K562 (cell line): ENCODE measurements at places on chromosomes 5 and 9. TPM values are rescaled to one million over a fixed set of nuclear protein-coding genes. Genes with fewer than 3 reads are reported as not detected.

LRRC19 gene
- not detected in 2 replicates for polyA plus RNA-seq

- H3K4me3 ChIP-seq, result no peak overlapping the region
- no peaks in the 10 kb centered on the region for H3K36me3 ChIP-seq
- DNase-seq, result peak; percentile 60
- H3K27ac ChIP-seq, result no peak overlapping the region
- H3K4me1 ChIP-seq, result peaks cover 78% of the 10 kb centered on the region
Measured at GRCh38 chr9:128148509-128149000, 698 bp upstream of the LCN2 start.

KLHL3 gene
- 0.19 and 0.47 TPM in 2 replicates for polyA plus RNA-seq

LSM11 gene
- polyA plus RNA-seq, result 4.3 and 4.6 TPM in 2 replicates

GRCh38 chr9:105877721-105878120 is 183.4 kb downstream of the TMEM38B start:
- no peaks in the 10 kb centered on the region for H3K36me3 ChIP-seq
- H3K27ac ChIP-seq, result no peak overlapping the region
- no peak overlapping the region for H3K4me3 ChIP-seq
- H3K4me1 ChIP-seq, result peaks cover 14% of the 10 kb centered on the region
- no peak for DNase-seq

GRCh38 chr5:180670586-180671359 is 21.4 kb upstream of the FLT4 start:
- DNase-seq, result peak; percentile 73
- peaks cover 33% of the 10 kb centered on the region for H3K27me3 ChIP-seq
- H3K4me3 ChIP-seq, result no peak overlapping the region
- H3K36me3 ChIP-seq, result no peaks in the 10 kb centered on the region
- no peak overlapping the region for H3K27ac ChIP-seq

- H3K4me1 ChIP-seq, result peaks cover 11% of the 10 kb centered on the region; the same call in 2 of the 3 replicates
- no peaks in the 10 kb centered on the region for H3K36me3 ChIP-seq
- no peak overlapping the region for H3K4me3 ChIP-seq
- H3K27me3 ChIP-seq, result peaks cover 19% of the 10 kb centered on the region
- DNase-seq, result no peak
- no peak overlapping the region for H3K27ac ChIP-seq
Measured at GRCh38 chr9:109331353-109331752, 10.5 kb upstream of the EPB41L4B start.

CEP72 gene
- polyA plus RNA-seq, result 19.9 and 28.6 TPM in 2 replicates

DNA sequence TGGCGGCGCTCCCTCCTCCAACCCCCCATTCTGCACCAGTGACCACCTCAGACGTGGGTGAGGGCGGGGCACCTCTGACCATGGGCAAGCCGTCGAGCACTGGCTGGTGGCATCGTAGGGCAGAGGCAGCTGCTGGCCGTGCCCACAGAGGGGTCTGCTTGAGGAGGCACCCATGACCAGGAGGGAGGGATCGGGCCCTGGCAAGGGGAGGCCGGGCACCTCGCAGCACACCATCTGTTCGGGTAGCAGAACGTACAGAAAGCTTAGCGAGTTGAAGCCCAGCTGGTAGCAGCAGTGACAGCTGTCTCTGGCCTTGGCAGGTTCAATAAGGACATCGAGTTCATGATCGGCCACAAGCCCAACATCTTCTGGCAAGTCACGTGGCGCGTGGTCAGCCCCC is 4.3 kb upstream of the SLC6A18 start:
- no peaks in the 10 kb centered on the region for H3K4me1 ChIP-seq
- H3K27me3 ChIP-seq, result peaks cover 80% of the 10 kb centered on the region
- H3K27ac ChIP-seq, result no peak overlapping the region
- DNase-seq, result no peak

GRCh38 chr5:83406906-83407305 is 64.6 kb upstream of the VCAN start:
- H3K36me3 ChIP-seq, result no peaks in the 10 kb centered on the region
- no peak for DNase-seq
- no peaks in the 10 kb centered on the region for H3K4me1 ChIP-seq
- no peak overlapping the region for H3K4me3 ChIP-seq

DNA sequence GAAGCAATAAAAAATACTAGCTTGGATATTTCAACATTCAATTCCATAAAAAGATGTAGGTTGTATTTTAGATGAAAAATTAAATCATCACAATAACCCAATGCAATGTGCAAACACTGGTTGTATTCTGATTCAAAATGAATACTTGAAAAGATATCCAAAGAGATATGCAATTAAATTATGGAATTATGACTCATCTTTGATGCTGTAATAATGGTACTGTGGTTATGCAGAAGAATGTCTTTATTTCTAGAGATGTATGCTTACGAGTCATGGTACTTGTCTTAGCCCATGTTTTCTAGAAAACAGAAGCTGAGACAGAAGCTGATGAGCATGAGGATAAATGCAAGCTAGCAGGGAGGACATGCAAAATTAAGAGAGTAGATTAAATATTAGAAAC is 1941.4 kb upstream of the NUDT12 start:
- H3K4me1 ChIP-seq, result no peaks in the 10 kb centered on the region
- no peak for DNase-seq
- no peak overlapping the region for H3K4me3 ChIP-seq

DNA sequence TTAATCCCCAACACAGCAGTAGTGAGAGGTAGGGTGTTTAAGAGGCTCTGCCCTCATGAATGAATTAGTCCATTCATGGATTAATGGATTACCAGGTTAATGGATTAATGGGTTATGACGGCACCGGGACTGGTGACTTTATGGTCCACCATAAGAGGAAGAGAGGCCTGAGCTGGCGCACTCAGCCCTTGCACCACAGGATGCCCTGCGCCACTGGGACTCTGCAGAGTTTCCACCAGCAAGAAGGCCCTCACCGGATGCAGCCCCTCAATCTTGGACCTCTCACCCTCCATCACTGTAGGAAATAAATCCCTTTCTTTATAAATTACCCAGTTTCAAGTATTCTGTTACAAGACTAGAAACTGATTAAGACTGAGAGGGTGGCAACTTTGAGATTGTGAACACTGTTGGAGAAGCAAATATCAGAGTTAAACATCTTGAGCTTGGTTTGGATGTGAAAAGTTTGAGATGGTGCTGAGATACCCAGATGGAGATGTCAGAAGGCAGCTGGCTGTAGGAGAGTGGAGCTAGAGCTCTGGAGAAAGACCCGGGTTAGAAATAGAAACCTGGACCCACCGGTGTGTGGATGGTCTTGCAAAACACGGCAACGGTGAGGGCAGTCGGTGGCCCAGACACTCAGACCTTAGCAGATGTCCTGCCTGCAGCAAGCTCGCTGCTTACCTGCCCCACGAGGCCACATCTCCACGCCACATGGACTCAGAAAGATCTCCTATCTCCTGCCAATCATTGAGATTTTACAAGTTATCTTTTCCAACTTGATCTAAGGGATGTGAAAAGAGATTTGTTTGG is 98.8 kb downstream of the HSD17B3 start:
- no peak overlapping the region for H3K27ac ChIP-seq
- H3K36me3 ChIP-seq, result no peaks in the 10 kb centered on the region
- H3K4me3 ChIP-seq, result no peak overlapping the region
- DNase-seq, result no peak
- H3K4me1 ChIP-seq, result no peaks in the 10 kb centered on the region
- H3K27me3 ChIP-seq, result peaks cover 44% of the 10 kb centered on the region

GRCh38 chr9:105694848-105695581 is 674 bp downstream of the TMEM38B start:
- H3K27ac ChIP-seq, result peak overlapping the region; percentile 77
- H3K4me3 ChIP-seq, result peak overlapping the region; percentile 77
- peak; percentile 82 for DNase-seq
- 0 out of 3 replicates have a peak, but pooled peaks cover 2% of the 10 kb centered on the region for H3K36me3 ChIP-seq
- peaks cover 8% of the 10 kb centered on the region; the same call in 1 of the 2 replicates for H3K4me1 ChIP-seq
- no peaks in the 10 kb centered on the region for H3K27me3 ChIP-seq

- no peak for DNase-seq
- no peaks in the 10 kb centered on the region for H3K4me1 ChIP-seq
- no peaks in the 10 kb centered on the region for H3K36me3 ChIP-seq
- H3K4me3 ChIP-seq, result no peak overlapping the region
Measured at GRCh38 chr5:98564836-98565235, 208.6 kb upstream of the RGMB start.

DNA sequence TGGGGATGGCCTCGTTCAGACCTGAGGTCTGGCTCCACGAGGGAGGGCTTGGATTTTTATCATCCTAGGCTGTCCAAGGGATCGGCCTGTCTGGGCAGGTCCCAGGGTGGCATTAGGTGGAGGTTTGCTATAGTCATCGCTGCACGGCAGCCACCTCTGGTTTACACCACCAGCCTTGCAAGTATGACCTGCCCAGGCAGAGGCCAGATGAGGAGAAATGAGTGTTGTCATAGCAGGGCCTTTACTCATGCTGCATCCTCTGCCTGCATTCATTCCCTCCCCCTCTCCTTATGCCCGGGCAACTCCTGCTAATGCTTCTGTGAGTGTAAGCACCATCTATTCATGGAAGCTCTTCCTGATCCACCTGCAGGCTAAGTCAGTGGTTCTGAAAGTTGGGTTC is 15.3 kb upstream of the NDST1 start:
- no peak overlapping the region for H3K27ac ChIP-seq
- H3K4me3 ChIP-seq, result no peak overlapping the region
- H3K27me3 ChIP-seq, result no peaks in the 10 kb centered on the region
- DNase-seq, result no peak
- H3K4me1 ChIP-seq, result peaks cover 30% of the 10 kb centered on the region

GRCh38 chr5:10702040-10702629 is 58.9 kb downstream of the DAP start:
- peaks cover 65% of the 10 kb centered on the region for H3K36me3 ChIP-seq
- H3K4me3 ChIP-seq, result no peak overlapping the region; the same call in 1 of the 2 replicates
- peak; percentile 73 for DNase-seq
- H3K4me1 ChIP-seq, result peaks cover 51% of the 10 kb centered on the region
- H3K27me3 ChIP-seq, result no peaks in the 10 kb centered on the region
- peak overlapping the region; percentile 82 for H3K27ac ChIP-seq

CCDC192 gene
- 0.45 TPM in 1 of 2 replicates, not detected in the other for polyA plus RNA-seq

GRCh38 chr5:108472237-108472636 is 90.3 kb upstream of the FBXL17 start:
- H3K36me3 ChIP-seq, result no peaks in the 10 kb centered on the region
- no peaks in the 10 kb centered on the region; the same call in 2 of the 3 replicates for H3K4me1 ChIP-seq
- H3K27ac ChIP-seq, result no peak overlapping the region
- no peaks in the 10 kb centered on the region for H3K27me3 ChIP-seq
- DNase-seq, result peak; percentile 38

CDH10 gene
- polyA plus RNA-seq, result not detected in 2 replicates

GRCh38 chr5:120917214-120917758 is 453.2 kb downstream of the PRR16 start:
- H3K27me3 ChIP-seq, result no peaks in the 10 kb centered on the region
- H3K4me1 ChIP-seq, result no peaks in the 10 kb centered on the region
- no peak for DNase-seq

- peaks cover 9% of the 10 kb centered on the region; the same call in 1 of the 2 replicates for H3K4me1 ChIP-seq
- peak; percentile 80 for DNase-seq
- H3K4me3 ChIP-seq, result no peak overlapping the region
- peaks cover 95% of the 10 kb centered on the region for H3K36me3 ChIP-seq
- peak overlapping the region; percentile 52; the same call in 2 of the 3 replicates for H3K27ac ChIP-seq
Measured at GRCh38 chr5:175517824-175518450, 39.6 kb downstream of the SFXN1 start.

- H3K27ac ChIP-seq, result no peak overlapping the region
- no peaks in the 10 kb centered on the region for H3K27me3 ChIP-seq
- no peak for DNase-seq
- peaks cover 65% of the 10 kb centered on the region for H3K36me3 ChIP-seq
Measured at GRCh38 chr5:90685425-90686022, 126.9 kb downstream of the ADGRV1 start.

GRCh38 chr5:172079876-172080275 is 73.4 kb upstream of the FBXW11 start:
- H3K4me1 ChIP-seq, result no peaks in the 10 kb centered on the region
- H3K36me3 ChIP-seq, result no peaks in the 10 kb centered on the region
- DNase-seq, result no peak
- H3K27me3 ChIP-seq, result 0 out of 3 replicates have a peak, but pooled peaks cover 2% of the 10 kb centered on the region

DNA sequence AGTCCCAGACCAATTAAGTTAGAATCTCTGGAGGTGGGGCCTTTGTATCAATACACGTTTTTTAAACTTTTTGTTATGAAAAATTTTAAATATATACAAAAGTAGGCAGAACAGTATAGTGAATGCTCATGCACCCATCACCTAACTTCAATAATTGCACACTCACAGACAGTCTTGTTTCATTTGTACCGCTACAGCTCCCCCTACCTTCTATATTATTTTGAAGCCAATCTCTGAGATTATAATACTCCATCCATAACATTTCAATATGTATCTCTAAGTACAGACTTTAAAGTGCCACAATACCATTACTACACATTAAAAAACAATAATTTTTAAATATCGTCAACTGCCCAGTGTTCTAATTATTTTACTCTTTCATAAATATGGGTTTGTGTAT is 32.9 kb downstream of the ISL1 start:
- H3K4me1 ChIP-seq, result no peaks in the 10 kb centered on the region
- DNase-seq, result no peak
- H3K27ac ChIP-seq, result no peak overlapping the region
- H3K27me3 ChIP-seq, result no peaks in the 10 kb centered on the region
- H3K36me3 ChIP-seq, result no peaks in the 10 kb centered on the region

FBXO38 gene
- polyA plus RNA-seq, result 19.0 and 29.3 TPM in 2 replicates

NR2F1 gene
- polyA plus RNA-seq, result not detected in 2 replicates

GRCh38 chr5:558871-559503 is 34.7 kb upstream of the SLC9A3 start:
- H3K4me3 ChIP-seq, result no peak overlapping the region
- DNase-seq, result no peak
- peaks cover 63% of the 10 kb centered on the region for H3K27me3 ChIP-seq
- H3K4me1 ChIP-seq, result peaks cover 26% of the 10 kb centered on the region
- no peaks in the 10 kb centered on the region for H3K36me3 ChIP-seq

DNA sequence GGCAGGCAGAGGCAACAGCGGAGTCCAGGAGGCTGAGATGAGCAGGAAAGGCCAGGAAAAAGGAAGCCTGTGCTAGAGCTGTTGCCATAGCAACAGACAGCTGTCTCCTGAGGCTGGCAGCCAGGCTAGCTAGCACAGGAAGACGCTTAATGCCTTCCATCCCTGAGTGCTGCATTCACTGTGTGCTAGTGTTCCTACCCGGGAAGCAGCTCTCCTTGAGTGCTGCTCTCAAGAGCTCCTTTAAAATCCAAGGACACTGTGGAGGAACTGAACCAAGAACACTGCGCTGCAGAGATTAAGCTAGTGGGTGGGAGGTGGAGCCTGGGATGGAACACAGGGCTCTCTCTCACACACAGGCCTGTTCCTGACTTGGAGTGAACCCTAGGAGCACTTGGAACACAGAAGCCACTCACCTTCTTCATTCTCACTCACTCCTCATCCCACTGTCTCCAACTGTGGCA is 53.5 kb upstream of the IL7R start:
- H3K36me3 ChIP-seq, result no peaks in the 10 kb centered on the region
- H3K27ac ChIP-seq, result no peak overlapping the region
- H3K4me3 ChIP-seq, result no peak overlapping the region
- no peaks in the 10 kb centered on the region for H3K27me3 ChIP-seq

SLC6A7 gene
- polyA plus RNA-seq, result not detected in 2 replicates

GRCh38 chr5:107997338-107997980 is 326.7 kb upstream of the EFNA5 start:
- H3K4me1 ChIP-seq, result no peaks in the 10 kb centered on the region
- H3K36me3 ChIP-seq, result no peaks in the 10 kb centered on the region
- DNase-seq, result no peak
- no peak overlapping the region for H3K4me3 ChIP-seq
- H3K27ac ChIP-seq, result no peak overlapping the region
- no peaks in the 10 kb centered on the region for H3K27me3 ChIP-seq

- H3K36me3 ChIP-seq, result no peaks in the 10 kb centered on the region
- H3K27ac ChIP-seq, result no peak overlapping the region
- DNase-seq, result no peak
- no peak overlapping the region for H3K4me3 ChIP-seq
- H3K4me1 ChIP-seq, result no peaks in the 10 kb centered on the region
- H3K27me3 ChIP-seq, result no peaks in the 10 kb centered on the region
Measured at GRCh38 chr5:27276119-27276518, 237.7 kb upstream of the CDH9 start.
